NCI-H524 treated with DMSO at 0.1 percent for 48 hours (cell line): ENCODE measurements at places on chromosomes 6 and 20.

GRCh38 chr20:18360635-18361034 lies 72.3 kb downstream of the ZNF133 start:
- DNase-seq: no peak

DNA sequence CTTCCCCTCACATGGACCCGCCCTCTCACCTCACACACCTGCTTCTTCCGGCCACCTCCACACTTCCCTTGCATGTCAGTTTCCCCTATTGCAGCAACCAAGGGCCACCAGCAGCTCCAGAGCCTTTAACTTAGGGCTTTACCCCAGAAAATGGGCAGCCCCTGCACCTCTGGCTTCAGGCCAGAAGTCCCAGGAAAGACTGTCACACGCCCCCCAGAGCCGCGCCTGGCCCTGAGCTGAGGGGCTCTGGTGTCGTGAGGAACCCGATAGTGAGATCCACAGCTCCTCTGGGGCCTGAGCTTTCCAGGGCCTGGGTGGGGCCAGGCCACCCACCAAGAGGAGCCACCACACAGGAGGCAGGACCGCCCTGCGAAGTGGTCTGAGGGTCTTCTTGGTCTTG lies 182.4 kb downstream of the DLL1 start:
- DNase-seq: no peak

- no peak for DNase-seq
Measured at GRCh38 chr20:37520419-37520955, 563 bp upstream of the NNAT start.

DNA sequence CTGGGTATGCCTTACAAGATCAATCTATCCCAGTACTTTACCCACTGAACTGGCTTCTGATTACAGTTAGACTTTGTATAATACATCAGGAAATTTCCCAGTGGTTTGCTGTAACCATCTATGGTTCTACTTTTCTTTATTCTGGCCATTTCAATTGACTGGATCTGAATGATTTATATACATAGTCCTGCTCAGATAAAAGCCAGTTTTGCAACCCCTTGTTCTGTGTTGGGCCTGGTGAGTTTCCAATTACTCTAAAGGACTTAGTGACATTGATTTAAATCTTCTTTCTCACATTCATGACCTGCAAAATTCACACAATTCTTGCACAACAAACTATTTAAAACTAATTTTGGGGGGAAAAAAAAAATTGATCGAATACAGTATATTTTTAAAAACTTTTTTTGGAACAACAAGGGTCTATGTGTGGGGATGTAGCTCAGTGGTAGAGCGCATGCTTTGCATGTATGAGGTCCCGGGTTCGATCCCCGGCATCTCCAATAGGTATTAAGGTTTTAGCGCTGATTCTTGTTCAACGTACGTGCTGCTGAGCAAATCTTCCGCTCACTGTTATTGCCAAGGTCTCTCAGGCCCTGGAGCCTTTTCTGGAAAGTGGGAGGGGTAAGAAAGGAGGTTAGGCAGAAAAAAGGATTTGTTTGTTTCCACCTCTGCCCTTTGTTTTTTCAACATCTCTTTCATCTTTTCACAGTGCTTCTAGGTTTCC lies 117.5 kb downstream of the GPX5 start:
- DNase-seq: peak; percentile 50

DNA sequence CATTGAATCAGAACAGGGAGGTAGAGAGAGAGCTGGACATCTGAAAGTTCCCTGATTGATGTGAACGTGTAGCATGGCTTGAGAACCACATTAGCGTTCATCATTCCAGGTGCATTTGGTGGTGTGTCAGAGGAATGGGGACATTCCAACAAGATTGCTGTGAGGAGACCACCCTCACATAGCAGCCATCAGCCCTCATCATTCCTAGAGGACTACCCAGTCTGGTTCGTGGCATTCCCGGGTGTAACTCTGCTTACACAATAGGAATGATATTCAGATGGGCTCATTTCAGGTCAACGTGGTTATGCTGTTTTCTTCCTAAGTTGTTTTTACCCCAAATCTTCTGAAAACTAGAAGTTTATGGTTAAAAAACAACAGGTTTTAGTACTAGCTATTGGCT lies 62.2 kb upstream of the KLHL31 start:
- DNase-seq: no peak

DNA sequence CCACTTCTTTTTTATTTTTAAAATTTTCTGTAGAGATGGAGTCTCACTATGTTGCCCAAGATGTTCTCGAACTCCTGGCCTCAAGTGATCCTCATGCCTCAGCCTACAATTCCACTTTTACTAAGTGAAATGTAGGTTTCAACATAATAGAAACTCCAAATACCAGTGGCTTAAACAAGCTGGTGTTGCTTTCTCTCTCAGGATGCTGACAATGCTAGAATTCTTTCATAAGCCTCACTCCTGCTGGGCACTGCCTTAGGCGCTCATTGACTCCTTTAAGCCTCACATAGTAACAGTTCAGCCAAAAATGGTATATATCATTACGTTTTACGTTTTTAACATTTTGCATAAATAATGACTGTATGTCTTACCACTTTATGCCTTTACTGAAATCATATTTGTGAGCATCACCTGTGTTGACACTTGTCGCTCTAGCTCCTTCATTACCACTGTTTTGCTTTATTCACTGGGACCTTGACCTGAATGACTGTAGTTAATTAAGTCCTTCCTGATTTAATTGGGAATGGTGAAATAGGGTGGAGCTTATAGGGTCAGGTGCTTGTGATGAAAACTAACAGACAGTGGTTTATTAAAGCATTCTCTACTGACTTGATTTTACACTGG lies 3.9 kb upstream of the CST9 start:
- DNase-seq: no peak

DNA sequence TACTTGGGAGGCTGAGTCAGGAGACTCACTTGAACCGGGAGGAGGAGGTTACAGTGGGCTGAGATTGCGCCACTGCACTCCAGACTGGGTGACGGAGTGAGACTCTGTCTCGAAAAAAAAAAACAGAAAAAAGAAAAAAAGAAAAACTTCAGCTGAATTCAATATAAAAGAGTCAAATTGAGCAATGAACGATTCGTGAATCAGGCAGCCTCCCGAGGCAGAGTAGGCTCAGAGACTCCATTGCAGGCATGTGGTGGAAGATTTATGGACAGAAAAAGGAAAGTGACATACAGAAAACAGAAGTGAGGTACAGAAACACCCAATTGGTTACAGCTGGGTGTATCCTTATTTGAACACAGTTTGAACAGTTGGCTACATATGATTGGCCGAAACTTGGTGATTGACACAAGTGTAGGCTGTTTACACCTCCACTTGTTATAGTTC lies 56.3 kb downstream of the HLA-DPB1 start:
- DNase-seq: no peak

DNA sequence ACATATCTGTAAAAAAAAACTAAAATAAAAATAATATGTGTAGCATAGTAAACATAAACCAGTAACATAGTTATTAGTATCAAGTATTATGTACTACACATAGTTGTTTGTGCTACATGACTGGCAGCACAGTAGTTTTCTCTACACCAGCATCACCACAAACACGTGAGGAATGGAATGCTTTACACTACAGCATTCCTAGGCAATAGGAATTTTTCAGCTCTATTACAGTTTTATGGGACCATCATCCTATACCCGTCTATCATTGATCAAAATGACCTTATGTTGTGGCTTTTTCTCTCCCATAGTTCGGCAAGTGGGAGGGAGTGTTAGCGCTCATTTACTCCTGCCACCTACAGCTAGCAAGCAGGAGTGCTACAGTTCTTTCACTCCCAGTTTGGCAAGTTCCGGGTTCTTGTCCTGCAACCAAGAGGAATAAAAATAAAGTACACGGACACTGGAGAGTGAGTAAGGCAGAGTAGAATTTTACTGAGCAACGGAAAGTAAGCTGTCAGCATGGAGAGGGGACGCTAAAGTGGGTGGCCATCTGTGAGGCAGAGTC lies 196.8 kb upstream of the HSF2 start:
- DNase-seq: no peak

- no peak for DNase-seq
Measured at GRCh38 chr20:45445805-45446562, 23.6 kb upstream of the WFDC2 start.

DNA sequence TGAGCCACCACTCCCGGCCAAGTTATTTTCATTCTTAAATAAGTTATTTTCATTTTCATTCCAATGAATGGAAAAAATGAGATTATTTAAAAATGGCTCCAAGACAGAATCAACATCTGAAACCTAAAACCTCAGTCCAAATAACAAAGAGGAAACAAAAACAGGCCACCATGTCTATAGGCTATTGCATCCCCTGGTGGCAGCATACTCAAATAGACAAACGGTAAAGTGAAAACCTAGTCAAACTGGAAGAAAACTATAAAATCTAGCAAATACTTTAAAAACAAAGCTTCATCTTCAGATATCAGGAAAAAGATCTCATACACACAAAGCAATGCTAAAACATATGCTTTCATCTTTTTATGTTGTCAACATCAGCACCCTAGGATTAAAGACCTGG lies 20.9 kb downstream of the IL17A start:
- DNase-seq: no peak

- DNase-seq: no peak
Measured at GRCh38 chr6:132764370-132764769, 6.7 kb upstream of the VNN2 start.

DNA sequence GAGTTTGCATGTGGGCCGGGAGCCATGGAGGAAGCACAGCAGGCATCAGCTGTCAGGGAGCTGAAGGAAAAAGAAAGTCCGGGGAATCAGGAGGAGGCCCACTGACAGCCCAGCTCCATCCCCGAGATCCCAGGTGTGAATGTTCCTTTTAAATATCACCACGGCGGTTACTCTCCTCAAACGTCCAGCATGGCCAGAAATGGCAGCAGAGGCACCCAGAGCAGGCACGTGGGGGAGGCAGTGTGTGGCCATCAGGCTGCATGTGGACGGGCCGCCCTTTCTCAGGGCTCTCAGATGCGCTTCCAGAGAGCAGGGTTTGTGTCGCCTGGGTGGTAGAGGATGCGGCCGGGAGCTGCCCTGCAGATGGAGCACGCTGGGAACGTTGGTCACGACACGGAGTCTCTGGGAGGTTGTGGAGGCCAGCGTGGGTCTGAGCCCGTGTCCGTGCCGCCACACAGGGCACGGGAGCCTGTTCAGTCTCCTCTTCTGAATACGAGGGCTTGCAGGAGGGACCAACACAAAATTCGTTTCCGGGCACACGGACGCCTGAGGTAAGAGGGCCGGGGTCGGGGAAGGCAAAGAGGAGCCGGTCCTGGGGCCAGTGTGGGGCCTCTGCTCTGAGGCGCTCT lies 45.3 kb upstream of the DACT2 start:
- DNase-seq: no peak

GRCh38 chr6:52384145-52384766 lies 22.3 kb downstream of the PAQR8 start:
- no peak for DNase-seq

DNA sequence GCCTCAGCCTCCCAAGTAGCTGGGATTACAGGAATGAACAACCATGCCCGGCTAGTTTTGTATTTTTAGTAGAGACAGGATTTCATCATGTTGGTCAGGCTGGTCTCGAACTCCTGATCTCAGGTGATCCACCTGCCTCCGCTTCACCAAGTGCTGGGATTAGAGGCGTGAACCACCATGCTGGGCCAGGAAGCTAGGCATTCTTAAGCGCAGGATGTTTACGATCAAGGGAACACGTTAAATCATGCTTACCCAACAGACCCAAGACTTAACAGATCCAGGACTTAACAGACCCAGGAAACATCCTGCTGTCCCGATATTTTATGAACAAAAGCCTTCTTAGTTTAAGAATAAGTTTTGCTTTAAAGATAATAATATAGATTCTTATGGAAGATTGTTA lies 9.1 kb downstream of the PTGIS start:
- no peak for DNase-seq

DNA sequence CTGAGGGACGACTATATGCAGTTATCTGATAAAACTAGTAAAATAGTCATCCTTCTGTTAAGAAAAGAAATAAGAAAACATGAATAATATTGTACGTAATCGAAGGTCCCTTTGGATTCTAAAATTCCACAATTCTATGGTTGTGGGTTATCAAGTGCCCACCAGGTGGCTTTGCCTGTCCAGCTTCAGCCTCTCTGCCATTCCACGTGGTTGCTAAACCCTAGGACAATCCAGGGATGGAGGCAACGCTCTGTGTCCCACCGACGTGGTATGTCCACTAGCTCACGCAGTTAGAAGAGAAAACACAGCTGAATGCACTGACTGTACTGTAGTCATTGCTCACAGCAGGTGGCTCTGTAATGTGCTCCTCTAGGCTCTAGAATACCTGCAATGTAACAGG lies 349.3 kb downstream of the FARS2 start:
- no peak for DNase-seq

- no peak for DNase-seq
Measured at GRCh38 chr20:45555198-45555597, 8.0 kb upstream of the EPPIN start.

- DNase-seq: no peak
Measured at GRCh38 chr6:45786355-45786781, 229.3 kb downstream of the CLIC5 start.

- DNase-seq: no peak
Measured at GRCh38 chr6:11604215-11604614, 66.7 kb downstream of the TMEM170B start.

DNA sequence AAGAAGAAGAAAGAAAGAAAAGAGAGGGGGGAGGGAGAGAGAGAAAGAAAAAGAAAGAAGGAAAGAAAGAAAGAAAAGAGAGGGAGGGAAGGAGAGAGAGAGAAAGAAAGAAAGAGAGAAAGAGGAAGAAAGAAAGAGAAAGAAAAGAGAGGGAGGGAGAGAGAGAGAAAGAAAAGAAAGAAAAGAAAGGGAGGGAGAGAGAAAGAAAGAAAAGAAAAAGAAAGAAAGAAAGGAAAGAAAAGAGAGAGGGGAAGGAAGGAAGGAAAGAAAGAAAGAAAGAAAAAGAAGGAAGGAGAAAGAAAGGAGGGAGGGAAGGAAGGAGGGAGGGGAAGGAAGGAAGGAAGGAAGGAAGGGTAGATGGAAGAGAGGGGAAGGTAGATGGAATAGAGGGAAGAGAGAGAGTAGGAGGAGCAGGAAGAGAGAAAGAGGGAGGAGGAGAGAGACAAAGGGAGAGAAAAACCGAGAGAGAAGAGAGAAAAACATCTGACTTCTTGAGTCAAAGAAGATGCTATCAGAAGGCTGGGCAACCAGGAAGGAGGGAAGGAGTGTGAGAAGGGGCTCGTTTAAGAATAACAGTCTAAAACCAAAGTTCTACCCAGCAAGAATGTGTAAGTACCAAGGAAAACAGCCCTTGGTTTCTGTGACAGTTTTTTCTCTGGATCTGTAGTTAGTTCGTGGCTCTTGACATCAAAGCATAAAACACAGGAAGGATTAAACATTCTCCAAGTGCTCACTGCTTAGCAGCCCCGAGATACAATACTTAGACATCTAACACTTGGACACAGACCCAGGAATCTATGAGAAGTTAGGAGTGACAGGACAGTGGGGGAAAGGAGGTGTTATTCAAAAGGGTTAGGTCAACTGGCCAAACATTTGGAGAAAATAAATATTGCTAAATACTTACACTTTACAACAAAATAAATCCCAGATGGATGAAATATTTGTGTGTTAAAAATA lies 131.9 kb upstream of the STMND1 start:
- DNase-seq: no peak

DNA sequence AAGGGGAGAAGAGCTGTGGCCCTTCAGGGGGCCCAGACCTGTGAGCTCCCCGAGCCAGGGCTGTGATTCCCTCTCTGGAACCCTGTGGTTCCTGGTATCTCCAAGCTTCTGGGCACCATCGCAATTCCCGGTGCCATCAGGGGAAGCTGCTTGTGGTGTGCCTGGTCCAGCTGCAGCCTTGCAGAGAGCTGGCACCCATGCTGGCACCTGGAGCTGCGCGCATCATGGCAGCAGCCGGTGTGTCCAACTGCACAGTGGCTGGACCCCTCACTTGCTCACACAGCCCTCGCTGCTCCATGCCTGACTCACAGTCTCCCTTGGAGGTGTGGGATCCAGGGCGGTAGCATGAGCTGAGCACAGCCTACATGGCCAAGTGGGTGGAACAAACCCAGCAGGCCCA lies 56.7 kb downstream of the IYD start:
- DNase-seq: no peak
